Activated T-helper 2 cell treated with anti-CD3 and anti-CD28 coated beads, Interferon-gamma antibody, Interleukin-2, Interleukin-4, amounts not matched to agents 10 μg/mL and 5 μg/mL and 100 μg/mL, durations not matched to agents 14 hours and 24 hours and 36 hours (primary cell): ENCODE measurements at places on chromosomes 2 and 18. TPM values are rescaled to one million over a fixed set of nuclear protein-coding genes. Genes with fewer than 3 reads are reported as not detected.

The TEX44 gene
- not detected in 2 replicates for total RNA-seq

The MC4R gene
- not detected in 2 replicates for total RNA-seq

The LDLRAD4 gene
- 30.5 and 32.7 TPM in 2 replicates for total RNA-seq

The SP110 gene
- 114 and 121 TPM in 2 replicates for total RNA-seq

The SLC8A1 gene
- total RNA-seq, result 5.5 and 5.7 TPM in 2 replicates

The ALPG gene
- not detected in 2 replicates for total RNA-seq

The ARHGAP25 gene
- total RNA-seq, result 39.9 and 41.3 TPM in 2 replicates

The GPR45 gene
- not detected in 2 replicates for total RNA-seq

GRCh38 chr18:48184118-48184517 lies 225.1 kb downstream of the ZBTB7C start:
- no peaks in the 10 kb centered on the region for H3K36me3 ChIP-seq
- DNase-seq, result no peak
- H3K4me3 ChIP-seq, result no peak overlapping the region
- H3K4me1 ChIP-seq, result no peaks in the 10 kb centered on the region
- H3K27ac ChIP-seq, result no peak overlapping the region

GRCh38 chr2:10380048-10380926 lies 67.8 kb downstream of the ODC1 start:
- H3K4me3 ChIP-seq, result no peak overlapping the region
- no peak for DNase-seq
- peaks cover 3% of the 10 kb centered on the region for H3K36me3 ChIP-seq
- no peak overlapping the region for H3K27ac ChIP-seq
- H3K27me3 ChIP-seq, result no peaks in the 10 kb centered on the region

GRCh38 chr2:155599834-155600233 lies 732.7 kb downstream of the NR4A2 start:
- H3K4me1 ChIP-seq, result no peaks in the 10 kb centered on the region
- H3K4me3 ChIP-seq, result no peak overlapping the region
- H3K36me3 ChIP-seq, result no peaks in the 10 kb centered on the region
- no peak overlapping the region for H3K27ac ChIP-seq
- DNase-seq, result no peak
- no peaks in the 10 kb centered on the region for H3K27me3 ChIP-seq

DNA sequence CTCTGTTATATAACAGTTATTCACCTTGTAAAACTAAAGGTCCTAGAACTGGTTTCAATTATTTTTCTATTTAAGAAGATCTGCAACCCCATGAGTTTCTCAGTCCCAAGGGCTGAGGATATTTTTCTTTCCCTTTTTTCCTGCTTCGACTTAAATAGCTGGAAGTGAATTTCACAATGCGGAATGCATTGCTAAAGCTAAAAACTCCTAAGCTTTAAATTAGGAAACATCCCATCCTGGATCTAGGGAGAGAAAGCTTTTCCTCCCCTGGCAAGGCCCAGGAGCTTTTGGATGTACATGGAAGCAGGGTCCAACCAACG lies 1.4 kb downstream of the RFX8 start:
- peak overlapping the region; percentile 81 for H3K4me3 ChIP-seq
- H3K4me1 ChIP-seq, result peaks cover 40% of the 10 kb centered on the region
- no peaks in the 10 kb centered on the region for H3K27me3 ChIP-seq
- no peaks in the 10 kb centered on the region for H3K36me3 ChIP-seq

- peaks cover 24% of the 10 kb centered on the region for H3K4me1 ChIP-seq
- H3K36me3 ChIP-seq, result no peaks in the 10 kb centered on the region
These were observed 340 bp downstream of the SLC40A1 start for GRCh38 chr2:189580241-189580651.

DNA sequence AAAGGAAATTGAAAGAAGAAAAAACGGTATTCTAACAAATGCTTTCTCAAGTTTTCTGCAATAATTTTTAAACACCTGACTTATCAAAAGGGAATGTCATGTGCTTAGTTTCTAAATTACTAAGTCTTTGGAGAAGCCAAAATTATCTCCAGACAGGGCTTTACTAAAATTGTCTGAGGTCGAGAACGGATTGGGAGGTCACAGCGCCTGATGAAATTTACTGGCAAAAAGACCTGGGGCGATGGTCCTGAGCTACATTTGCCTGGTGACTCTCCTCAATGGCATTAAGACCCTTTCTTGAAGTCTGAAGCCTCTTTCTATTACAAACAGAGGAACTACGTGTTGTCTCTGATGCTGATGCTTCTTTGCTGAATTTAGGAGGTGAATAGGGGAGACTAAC lies 291.8 kb upstream of the SESTD1 start:
- H3K36me3 ChIP-seq, result no peaks in the 10 kb centered on the region
- H3K4me3 ChIP-seq, result no peak overlapping the region
- H3K27me3 ChIP-seq, result no peaks in the 10 kb centered on the region

DNA sequence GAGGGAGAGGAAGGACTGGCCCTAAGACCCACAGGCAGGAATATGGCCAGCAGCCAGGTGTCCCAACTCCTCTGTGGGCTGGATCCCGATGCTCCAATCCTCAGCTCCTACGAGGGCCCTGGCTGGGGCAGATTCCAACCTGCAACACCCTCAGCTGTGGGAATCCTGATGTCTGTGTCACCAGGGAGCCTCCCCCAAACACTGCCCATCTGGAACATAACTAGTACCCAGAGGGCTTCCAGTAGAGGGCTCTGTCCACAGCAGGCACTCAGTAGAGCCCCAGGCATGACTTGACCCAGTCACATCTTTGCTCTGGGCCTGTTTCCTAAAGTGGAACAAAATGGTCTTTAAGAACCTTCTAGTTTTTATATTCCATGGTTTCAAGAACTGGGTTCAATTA lies 20.6 kb upstream of the LOXHD1 start:
- DNase-seq, result no peak
- no peak overlapping the region for H3K27ac ChIP-seq
- H3K4me3 ChIP-seq, result no peak overlapping the region
- H3K4me1 ChIP-seq, result peaks cover 4% of the 10 kb centered on the region
- H3K27me3 ChIP-seq, result peaks cover 6% of the 10 kb centered on the region
- no peaks in the 10 kb centered on the region for H3K36me3 ChIP-seq

GRCh38 chr2:182726473-182726872 lies 10.4 kb downstream of the DNAJC10 start:
- no peak for DNase-seq
- no peaks in the 10 kb centered on the region for H3K4me1 ChIP-seq
- H3K27me3 ChIP-seq, result no peaks in the 10 kb centered on the region
- H3K4me3 ChIP-seq, result no peak overlapping the region
- H3K27ac ChIP-seq, result no peak overlapping the region
- peaks cover 39% of the 10 kb centered on the region for H3K36me3 ChIP-seq

GRCh38 chr2:159613651-159614285 lies 2.6 kb downstream of the BAZ2B start:
- H3K36me3 ChIP-seq, result no peaks in the 10 kb centered on the region
- DNase-seq, result no peak
- H3K27ac ChIP-seq, result no peak overlapping the region
- H3K27me3 ChIP-seq, result peaks cover 41% of the 10 kb centered on the region
- H3K4me1 ChIP-seq, result peaks cover 10% of the 10 kb centered on the region

DNA sequence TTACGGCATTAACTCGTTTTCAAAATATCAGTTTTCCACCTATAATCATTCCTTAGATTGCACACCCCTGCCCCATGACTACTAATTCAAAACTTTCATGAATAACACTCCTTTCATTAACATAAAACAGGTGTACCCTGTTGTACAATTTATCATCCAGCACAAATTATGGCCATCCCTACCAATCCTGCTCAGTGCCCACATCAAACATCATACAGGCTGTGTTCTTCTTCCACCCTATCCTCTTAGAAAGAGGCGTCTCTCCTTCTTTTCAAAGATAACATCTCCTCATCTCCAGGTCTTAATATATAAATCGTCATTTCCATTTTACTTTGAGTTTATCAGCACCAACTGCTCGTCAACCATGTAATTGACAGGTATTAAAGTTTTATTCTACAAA lies 67.6 kb downstream of the SLC66A3 start:
- H3K4me3 ChIP-seq, result no peak overlapping the region
- H3K4me1 ChIP-seq, result no peaks in the 10 kb centered on the region
- H3K36me3 ChIP-seq, result peaks cover 28% of the 10 kb centered on the region
- H3K27me3 ChIP-seq, result no peaks in the 10 kb centered on the region

DNA sequence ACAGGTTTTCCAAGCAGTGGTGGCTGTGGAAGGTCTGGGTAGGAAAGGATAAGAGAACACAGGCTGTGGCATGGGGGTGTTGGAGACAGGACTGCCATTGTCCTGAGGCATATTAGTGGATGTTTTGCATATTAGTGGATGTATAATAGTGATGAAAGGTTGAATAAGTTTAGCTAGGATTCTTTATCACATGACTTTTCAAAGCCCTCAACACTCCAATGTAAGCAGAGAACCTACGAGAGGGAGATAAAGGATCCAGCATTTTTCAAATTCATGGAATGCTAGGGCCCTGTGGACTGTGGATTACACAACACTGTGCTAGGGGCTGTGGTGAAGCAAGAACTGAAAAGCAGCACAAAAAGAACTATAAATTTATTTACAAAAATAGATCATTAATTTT lies 63.2 kb downstream of the POLE4 start:
- no peak for DNase-seq
- no peak overlapping the region for H3K27ac ChIP-seq
- no peak overlapping the region for H3K4me3 ChIP-seq

DNA sequence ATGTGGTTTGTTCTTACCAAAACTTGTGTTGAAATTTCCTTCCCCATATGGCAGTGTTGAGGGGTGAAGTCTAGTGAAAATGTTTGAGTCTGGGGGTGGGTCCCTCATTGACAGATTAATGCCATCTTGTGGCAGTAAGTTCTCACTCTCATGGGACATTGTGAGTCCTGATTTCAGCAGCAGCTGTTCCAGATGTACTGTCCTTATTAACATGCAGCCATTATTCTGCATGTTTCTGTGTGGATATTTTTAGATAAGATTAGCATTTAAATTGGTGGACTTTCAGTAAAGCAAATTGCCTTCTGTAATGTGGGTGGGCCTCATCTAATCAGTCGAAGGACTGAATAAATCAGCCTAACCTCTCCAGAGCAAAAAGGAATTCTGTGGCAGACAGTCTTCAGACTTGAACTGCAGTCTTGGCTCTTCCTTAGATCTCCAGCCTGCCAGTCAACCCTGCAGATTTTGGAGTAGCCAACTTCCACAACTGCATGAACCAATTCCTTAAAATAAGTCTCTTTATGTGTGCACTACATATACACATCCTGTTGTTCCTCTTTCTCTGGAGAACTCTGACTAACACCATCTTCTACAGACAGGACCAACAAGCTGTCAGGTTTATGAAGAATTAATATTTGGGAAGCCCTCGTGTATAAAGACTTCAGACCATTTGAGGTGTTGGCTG lies 138.7 kb upstream of the ZNF516 start:
- H3K27me3 ChIP-seq, result peaks cover 25% of the 10 kb centered on the region
- no peak overlapping the region for H3K27ac ChIP-seq
- DNase-seq, result no peak
- no peaks in the 10 kb centered on the region for H3K4me1 ChIP-seq

DNA sequence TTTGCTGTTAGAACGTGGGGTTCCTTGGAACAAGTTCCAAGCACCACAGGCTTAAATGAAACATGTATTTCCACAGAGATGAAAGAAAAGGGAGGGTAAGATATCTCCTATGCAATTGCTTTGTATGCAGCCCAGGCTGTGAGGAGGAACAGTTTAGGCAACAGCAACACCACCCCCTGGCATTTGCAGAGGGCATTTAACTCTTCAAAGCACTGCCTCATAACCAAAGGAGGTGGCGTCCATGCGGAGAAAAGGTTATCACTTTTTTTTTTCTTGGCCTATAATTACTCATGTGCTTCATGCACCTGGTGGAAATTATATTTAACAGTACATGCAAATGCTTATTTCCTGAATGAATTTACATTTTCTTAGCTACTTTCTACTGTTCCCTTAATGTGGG lies 286.0 kb downstream of the LPIN1 start:
- H3K4me1 ChIP-seq, result no peaks in the 10 kb centered on the region
- peaks cover 5% of the 10 kb centered on the region for H3K27me3 ChIP-seq
- no peak overlapping the region for H3K27ac ChIP-seq

GRCh38 chr2:203412546-203413331 lies 84.5 kb downstream of the ABI2 start:
- peaks cover 29% of the 10 kb centered on the region for H3K36me3 ChIP-seq
- H3K27me3 ChIP-seq, result no peaks in the 10 kb centered on the region
- H3K4me1 ChIP-seq, result peaks cover 3% of the 10 kb centered on the region
- H3K27ac ChIP-seq, result no peak overlapping the region
- H3K4me3 ChIP-seq, result no peak overlapping the region

DNA sequence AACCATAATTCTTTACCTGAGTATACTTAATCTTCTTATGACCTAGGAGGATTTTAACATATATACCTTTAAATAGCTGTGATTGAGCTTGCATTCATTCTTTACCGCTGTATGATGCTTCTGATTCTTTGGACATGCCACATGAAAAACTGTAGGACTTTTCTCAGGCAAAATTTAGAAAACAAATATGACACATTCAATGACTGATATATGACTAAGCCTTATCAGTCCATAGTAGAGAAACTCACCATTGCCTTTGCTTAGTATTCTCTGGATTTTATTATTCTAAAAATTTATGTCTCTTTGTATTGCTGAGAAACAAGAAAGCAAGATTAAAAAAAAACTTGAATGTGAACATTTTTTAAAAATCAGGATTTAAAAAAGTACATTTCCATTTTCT lies 3.7 kb downstream of the FAM171B start:
- H3K4me1 ChIP-seq, result peaks cover 7% of the 10 kb centered on the region
- H3K4me3 ChIP-seq, result no peak overlapping the region
- DNase-seq, result no peak
- H3K27ac ChIP-seq, result no peak overlapping the region

DNA sequence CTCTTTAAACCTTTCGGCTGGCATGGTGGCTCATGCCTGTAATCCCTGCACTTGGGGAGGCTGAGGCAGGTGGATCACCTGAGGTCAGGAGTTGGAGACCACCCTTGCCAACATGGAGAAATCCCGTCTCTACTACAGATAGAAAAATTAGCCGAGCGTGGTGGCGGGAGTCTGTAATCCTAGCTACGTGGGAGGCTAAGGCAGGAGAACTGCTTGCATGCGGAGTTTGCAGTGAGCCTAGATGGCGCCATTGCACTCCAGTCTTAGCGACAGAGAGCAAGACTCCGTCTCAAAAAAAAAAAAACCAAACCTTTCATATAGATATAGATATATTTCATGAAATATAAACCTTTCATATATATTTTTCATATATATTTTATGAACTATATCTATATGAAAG lies 864.7 kb downstream of the TRIB2 start:
- DNase-seq, result no peak
- no peak overlapping the region for H3K4me3 ChIP-seq

DNA sequence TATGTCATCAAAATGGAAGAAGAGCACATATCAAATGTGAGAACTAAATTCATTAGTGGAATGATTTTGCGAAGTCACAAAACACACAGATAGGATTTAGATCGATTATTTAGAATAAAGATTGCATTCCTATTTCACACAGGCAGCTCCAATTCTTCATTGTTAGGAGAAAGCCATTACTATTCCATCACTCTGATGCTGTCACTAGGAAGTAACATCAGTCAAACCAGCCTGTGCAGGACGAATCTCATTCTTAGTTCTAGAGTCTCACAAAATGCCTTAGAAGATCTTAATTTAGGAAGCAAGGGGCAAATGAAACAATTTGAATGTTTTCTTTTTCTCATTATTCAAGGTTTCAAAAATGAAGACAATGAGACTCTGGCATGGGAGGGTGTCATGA lies 44.0 kb upstream of the SPP2 start:
- H3K27me3 ChIP-seq, result peaks cover 58% of the 10 kb centered on the region
- H3K27ac ChIP-seq, result no peak overlapping the region
- no peak for DNase-seq
- H3K36me3 ChIP-seq, result no peaks in the 10 kb centered on the region
- H3K4me3 ChIP-seq, result no peak overlapping the region

- H3K36me3 ChIP-seq, result no peaks in the 10 kb centered on the region
- peaks cover 3% of the 10 kb centered on the region for H3K4me1 ChIP-seq
- no peaks in the 10 kb centered on the region for H3K27me3 ChIP-seq
- DNase-seq, result no peak
- no peak overlapping the region for H3K4me3 ChIP-seq
These were observed 18.0 kb downstream of the GPR35 start for GRCh38 chr2:240643093-240643810.

- H3K36me3 ChIP-seq, result no peaks in the 10 kb centered on the region
- no peak for DNase-seq
- H3K4me1 ChIP-seq, result no peaks in the 10 kb centered on the region
- H3K27me3 ChIP-seq, result no peaks in the 10 kb centered on the region
These were observed 188.1 kb downstream of the LAMA1 start for GRCh38 chr18:6929370-6930102.
